GM12864 (cell line): ENCODE measurements at places on chromosomes 1 and 21.

DNA sequence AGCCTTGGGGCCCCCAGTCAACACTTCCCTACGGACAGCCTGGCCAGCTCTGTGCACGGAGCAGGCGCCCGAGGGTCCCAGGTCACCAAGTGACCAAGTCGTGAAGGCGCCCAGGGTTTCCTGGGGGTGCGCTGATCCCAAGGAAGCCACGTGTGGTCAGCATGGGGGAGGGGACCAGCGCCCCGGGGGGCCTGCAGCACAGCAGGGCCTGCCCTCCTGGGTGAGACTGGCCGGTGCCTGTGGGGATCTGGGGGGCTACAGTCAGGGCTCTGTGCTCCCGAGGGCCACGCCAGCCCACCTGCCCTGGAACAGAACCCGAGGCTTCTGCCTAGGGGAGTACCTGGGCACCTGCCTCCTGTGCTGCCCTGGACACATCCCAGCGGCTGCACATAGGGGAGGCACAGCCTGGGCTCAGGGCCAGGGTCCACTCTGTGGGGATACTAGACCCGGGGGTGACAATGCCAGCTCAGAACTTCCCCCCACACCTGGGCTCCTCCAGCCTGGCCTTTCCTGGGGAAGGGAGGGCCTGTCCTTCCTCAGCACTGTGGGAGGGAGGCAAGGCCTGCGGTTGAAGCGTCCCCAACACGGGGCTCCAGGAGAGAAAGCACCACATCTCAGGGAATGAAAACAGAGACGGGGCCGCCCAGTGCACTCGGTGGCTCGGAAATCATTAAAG lies 6.2 kb upstream of the POFUT2 start:
- no peak for DNase-seq

DNA sequence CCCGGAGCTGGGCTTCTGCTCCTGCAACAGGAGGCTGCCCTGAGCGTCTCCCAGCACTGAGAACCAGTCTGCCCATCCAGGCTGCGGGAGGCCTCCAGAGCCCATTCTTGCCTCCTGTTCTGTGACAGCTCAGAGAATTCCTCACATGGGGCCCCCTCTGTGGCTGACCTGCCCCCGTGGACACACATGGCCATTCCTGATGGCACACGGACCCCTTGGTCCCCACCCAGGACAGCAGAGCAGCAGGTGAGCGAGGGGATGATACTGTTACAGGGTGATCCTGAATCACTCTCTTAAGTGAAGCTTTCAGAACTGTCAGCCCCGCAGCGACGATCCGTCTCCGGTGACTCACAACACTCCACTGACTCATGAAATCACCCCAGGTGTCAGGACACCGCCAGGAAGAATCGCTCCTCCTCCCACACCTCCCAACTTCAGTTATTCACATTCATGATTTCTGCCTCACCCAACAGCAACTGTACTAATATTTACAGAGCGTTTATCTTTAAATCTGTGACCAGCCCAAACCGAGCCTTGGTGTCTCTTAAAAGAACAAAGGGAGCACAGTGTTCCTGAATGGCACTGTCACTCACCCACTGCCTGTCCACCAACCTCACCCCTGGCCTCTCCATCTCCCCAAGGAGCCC lies 22.5 kb downstream of the CHD5 start:
- no peak for DNase-seq

DNA sequence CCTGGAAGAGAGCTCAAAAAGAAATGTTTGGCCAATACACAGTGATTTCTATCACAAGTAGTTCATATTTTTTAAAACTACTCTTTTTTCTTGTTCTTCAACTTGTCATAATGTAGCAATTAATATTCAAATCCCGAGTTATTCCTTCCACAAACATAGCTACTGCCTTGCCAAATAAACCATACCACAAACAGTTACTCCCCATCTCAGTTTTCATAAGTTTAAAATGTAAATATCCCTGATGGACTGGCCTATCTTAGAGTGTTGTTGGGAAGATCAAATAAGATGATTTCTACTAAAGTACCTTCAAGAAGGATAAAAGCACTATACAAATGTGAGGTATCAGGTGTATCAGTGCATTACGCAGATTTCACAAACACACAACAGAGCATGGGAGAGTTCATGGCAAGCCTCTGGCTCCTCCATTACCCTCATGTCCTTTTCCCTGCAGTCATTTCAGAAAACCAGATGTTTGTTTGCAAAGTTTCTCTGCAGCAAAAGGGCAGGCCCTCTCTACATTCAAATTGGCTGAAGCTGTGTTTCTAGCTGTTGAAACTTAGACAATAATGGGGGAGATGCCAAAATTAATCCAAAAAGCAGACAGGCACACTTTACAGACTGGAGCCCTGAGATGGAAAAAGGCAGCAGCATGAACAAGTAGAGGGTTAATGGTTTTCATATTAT lies 16.1 kb downstream of the WLS start:
- no peak for DNase-seq

DNA sequence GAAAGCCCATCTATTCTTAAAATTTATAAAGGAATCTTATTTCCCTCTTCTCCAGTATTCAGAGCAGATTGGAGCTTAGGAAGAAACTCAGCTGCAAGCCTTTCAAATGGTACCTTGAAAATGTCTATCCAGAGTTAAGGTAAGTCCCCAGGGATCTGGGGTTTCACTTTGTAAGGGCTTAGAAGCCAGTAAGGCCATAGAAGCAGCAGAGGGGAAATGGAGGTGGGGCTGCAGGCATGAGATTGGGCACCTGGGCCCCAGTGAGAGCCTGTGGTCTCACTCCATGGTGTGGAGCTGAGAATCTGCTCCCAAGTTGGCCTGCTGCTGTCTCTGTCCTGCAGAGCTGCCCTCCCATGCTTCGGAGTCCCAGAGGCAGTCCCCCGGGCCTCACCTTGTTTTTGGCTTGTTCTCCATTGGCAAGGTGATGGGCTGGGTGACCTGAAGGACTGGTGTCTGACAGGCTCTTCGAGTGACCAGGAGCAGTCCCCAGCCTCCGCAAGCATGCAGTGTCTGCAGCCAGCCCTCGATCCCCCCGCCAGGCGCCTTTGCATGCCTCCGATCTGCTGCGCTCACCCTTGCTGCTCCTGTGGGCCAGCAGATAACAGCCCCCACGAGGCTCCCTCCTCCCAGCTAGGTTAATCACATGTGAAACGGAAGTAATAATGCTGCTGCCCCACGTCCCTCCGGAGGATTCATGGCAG lies 163.1 kb downstream of the PGBD5 start:
- no peak for DNase-seq
